Activated CD8-positive, alpha-beta memory T cell treated with anti-CD3 and anti-CD28 coated beads for 1 hour (primary cell): ENCODE measurements at places on chromosomes 6 and 20.

DNA sequence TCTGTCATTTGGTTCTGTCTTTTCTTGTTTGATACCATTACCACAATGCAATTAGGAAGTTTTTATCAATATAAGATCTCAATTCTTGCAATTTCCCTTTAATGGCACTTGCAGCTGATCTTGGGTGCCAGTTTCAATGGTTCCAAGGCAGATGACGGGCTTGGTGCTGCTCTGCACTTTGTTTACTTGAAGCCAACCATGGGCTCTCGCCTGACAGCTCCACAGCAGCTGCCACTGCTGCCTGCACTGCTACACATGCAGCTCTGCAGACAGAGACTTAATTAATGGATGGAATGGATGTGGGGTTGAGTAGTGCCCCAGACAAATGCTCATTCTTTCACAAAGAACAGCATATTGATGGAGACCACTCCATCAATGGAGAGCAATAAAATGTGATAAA is 1024.3 kb upstream of the EPHA7 start:
- no peak for DNase-seq

DNA sequence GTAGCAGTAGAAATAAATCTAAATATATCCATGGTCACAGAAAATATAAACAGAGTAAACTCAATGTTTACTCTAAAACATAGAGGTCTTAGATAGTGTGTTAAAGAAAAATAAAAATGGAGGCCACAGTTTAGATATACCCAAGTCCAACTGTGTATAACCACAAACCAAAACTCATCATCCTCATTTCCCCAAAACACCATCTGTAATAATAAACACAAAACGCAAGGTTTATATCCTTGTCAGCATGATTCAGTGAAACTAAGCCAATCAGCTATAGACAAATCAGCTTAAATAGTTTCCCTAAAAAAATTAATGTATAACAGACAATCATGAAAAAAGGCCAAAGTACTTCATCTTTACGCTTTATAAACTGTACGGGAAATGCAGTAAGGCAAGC is 2.7 kb upstream of the HACE1 start:
- no peak for DNase-seq

- DNase-seq, result no peak
Observed at GRCh38 chr6:43076464-43077332, 584 bp downstream of the PTK7 start.

DNA sequence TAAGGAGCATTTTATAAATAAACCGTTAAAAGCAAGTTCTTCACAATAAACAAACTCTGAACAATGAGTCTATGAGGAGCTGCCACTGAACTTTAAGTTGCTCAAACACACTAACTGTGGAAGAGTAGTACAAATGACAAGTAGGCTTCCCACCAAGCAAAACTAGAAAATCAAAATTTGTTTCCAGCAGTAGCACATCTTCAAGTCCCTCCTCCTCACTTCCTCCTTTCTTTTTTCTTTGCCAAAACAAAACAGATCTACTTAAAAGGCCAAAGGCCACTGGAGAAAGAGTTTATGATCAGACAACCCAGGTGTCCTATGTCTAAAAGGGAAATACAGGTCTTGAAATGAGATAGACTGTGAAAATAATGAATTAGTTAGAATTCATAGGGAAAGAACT is 17.1 kb upstream of the FAM135A start:
- DNase-seq, result no peak

GRCh38 chr20:62644044-62644795 is 1.9 kb downstream of the SLCO4A1 start:
- no peak for DNase-seq

DNA sequence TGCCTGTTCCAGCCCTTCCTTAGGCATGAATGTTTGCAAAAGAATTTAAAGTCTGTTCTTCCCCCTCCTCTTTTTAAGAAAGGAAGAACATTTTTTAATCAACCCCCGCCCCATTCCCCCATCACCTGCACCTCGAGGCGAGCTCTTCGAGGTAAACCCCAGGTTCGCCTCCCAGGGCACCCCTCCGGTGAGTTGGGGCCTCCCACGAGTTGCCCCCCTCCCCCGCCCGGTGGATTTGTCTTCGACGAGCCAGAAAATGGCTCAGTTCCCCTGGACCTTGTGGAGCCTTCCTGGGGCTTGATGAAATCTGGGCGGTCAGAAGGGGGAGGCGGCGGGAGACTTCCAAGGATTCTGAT is 256 bp upstream of the OVOL2 start:
- no peak for DNase-seq

GRCh38 chr20:24648481-24648880 is 179.1 kb downstream of the SYNDIG1 start:
- DNase-seq, result no peak

- no peak for DNase-seq
Observed at GRCh38 chr6:33675968-33676367, 35.5 kb downstream of the UQCC2 start.

- DNase-seq, result no peak
Observed at GRCh38 chr6:117444600-117444999, 18.9 kb upstream of the ROS1 start.

GRCh38 chr6:22569281-22570184 is at the start of gene HDGFL1:
Gene HDGFL1, plus strand, starts transcription at chr6:22569566. Its CDS starts 10 bp downstream, at chr6:22569576.
- DNase-seq, result no peak
